ENCODE measurements at places on chromosomes 12 and 14.

- peak; percentile 88 for DNase-seq
Measured at GRCh38 chr12:108833355-108833733, 24.0 kb downstream of the SSH1 start.

- peak; percentile 52 for DNase-seq
Measured at GRCh38 chr12:122730215-122731014, at the start of gene HCAR1. Gene HCAR1, minus strand, starts transcription at chr12:122730844. Its CDS starts 505 bp downstream, at chr12:122730339.

- DNase-seq: no peak
Measured at GRCh38 chr12:40145896-40146295, 40.0 kb upstream of the SLC2A13 start.

DNA sequence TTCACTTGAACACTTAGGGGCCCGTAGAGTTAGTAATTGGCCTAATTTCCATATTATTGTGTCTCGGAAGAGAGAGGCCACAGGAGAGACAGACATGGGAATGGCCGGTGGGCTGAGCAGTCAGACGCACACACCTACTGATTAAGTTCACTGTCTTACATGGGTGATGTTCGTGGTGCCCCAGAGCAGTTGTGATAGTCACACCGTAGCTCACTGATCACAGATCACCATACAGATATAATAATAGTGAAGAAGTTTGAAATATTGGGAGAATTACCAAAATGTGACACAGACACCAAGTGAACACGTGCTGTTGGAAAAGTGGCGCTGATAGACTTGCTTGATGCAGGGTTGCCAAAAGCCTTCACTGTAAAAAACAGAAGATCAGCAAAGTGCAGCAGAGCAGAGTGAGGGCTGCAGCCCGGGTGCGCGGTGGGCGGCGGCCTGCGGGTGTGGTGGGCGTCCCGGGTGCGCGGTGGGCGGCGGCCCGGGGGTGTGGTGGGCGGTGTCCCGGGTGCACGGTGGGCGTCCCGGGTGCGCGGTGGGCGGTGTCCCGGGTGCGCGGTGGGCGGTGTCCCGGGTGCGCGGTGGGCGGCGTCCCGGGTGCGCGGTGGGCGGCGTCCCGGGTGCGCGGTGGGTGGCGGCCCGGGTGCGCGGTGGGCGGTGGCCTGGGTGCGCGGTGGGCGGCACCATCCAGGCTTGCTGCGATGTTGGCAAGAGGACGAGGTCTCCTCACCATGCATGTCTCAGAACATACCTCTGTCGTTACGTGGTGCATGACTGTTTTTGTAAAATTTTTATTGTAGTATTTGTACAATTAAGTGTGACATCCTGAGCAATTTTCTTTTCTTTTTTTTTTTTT is 34.3 kb upstream of the TEX22 start:
- peak; percentile 50 for DNase-seq

DNA sequence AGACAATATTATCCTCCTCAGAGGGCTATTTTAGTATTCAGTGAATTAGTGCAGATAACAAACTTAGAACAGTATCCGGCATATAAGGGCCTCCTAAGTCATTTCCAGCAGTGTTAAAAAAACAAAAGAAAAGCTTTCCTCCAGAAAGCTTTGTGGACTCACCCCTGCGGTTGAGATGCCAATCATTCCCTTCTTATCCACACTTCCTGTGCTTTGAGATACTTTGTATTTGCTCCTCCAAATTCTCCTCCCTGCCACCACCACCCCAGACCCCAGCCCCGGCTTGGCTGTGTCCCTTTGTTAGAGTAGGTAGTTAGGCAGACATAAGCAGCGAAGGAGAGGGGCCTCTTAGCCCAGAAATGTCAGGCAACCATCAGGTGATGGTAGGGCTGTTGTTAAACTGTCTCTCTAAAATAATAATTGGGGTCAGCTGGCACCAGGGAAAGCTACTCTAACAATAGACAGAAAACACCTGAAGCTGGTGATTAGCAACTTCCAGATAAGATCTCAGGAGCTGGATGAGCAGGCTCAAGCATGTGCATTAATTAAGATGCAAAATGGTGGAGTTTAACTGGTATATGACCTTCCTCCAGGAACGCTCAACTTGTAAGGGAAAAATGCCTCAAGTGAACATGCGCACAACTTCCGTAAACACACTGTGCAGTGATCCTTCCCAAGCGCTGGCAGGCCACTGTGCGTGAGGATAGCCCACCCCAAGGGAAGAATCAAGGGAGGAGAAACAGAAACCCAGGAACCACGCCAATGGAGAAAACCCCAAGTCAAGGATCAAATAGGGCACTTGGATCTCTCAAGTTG is 152.1 kb upstream of the EEA1 start:
- peak; percentile 61 for DNase-seq

DNA sequence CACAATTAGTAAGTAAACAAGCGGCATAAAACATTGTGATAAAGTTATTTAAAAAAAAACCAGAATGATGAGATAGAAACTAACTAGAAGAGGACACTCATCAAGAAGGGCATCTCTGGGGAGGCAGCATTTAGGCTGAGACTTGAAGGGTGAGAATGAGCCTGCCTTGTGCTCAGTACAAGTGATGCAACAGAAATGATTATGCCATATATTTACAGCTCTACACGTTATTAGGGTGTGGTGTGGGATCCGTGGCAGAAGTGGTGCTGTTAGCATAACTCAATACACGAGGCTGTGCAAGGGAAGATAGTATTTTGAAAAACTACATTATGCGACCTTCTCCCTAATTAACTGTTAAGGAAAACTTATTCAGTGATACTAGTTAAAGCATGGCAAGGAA is 178.5 kb upstream of the ATF7IP start:
- no peak for DNase-seq
